NCI-H2171 treated with DMSO at 0.1 percent for 48 hours (cell line): ENCODE measurements at places on chromosomes 11 and 22.

DNA sequence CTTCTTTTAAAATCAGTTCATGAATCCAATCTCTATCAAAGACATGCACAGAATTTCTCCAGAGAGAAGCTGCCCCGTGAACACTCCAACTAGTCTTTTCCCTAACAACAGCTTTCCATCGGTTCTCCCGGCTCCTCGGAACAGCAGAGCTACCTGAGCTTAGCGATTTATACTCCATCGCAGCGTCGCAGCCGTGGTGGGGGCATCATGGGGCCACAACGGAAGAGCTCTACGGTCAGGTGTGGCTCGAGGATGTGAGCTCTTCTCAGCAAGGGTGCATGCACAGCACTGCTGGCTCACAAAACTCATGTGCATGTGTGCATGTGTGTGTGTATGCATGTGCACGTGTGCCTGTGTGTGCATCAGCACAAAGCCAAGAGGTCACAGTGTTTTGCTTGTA, 11.7 kb upstream of the MOB2 start:
- no peak for DNase-seq

GRCh38 chr11:100978939-100979338, 150.7 kb downstream of the PGR start:
- no peak for DNase-seq

DNA sequence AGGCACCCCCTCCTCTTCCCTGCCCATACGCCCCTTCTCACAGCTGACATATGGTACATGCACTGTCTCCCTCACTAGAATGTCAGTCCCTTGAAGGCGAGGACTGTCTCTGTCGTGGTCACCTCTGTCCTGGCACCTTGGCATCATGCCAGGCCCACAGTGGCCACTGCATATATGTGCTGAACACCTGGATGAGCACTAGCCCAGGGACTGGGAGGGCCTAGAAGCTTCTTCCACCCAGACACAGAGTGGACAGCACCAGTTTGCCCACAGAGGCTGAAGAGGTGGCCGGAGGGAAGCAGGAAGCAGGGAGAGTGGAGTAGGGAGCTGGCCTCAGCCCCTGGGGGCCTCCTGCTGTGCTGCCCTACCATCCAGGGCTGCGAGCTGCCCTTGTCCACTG, 28.6 kb downstream of the VPS37C start:
- DNase-seq: no peak

GRCh38 chr11:92399705-92400104, 175.1 kb downstream of the FAT3 start:
- DNase-seq: no peak

- no peak for DNase-seq
Measured at GRCh38 chr22:25334162-25334490, 114.7 kb downstream of the CRYBB2 start.

- no peak for DNase-seq
Measured at GRCh38 chr11:56716379-56716854, 17.5 kb downstream of the OR9G1 start.

- DNase-seq: peak; percentile 32
Measured at GRCh38 chr11:112514011-112514740, 253.5 kb upstream of the PLET1 start.

DNA sequence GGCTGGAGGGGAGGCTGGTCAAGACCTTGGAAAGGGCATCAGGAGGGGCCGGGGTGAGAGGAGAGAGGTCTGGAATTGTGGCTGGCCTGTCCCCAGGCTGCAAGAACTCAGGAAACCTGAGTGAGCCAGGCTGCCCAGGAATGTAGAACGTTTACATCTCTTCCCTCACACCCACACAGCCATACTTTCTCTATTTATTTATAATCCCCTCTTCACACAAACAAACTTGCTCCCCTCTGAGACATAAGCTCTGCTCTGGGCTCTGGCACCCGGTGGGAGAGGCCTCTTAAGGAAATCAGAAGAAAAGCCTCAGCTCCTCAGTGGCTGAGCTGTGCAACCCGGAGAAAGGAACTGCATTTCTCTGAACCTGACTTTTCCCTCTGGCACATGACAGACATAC, 5.5 kb downstream of the CHRDL2 start:
- no peak for DNase-seq
